ENCODE measurements at places on chromosomes 2 and 18.

DNA sequence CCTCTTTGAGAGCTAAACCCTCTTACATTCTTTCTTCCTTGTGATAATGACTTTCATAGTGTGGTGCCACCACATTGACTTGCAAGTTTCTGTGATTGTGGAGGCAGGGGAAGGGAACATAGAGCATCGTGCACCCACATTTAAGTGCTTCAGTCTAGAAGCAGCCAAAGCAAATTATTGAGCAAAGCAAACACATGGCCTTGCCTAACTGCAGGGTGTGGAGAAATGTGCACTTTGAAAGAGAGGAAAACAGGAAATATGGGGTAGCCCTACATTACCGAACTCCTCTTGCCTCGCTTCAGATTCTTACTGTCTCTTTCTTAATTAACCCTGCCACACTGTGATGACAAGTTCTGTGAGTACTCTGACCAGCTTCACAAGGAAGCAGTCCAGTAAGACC, 814.6 kb downstream of the SLC4A3 start:
- no peak for DNase-seq

DNA sequence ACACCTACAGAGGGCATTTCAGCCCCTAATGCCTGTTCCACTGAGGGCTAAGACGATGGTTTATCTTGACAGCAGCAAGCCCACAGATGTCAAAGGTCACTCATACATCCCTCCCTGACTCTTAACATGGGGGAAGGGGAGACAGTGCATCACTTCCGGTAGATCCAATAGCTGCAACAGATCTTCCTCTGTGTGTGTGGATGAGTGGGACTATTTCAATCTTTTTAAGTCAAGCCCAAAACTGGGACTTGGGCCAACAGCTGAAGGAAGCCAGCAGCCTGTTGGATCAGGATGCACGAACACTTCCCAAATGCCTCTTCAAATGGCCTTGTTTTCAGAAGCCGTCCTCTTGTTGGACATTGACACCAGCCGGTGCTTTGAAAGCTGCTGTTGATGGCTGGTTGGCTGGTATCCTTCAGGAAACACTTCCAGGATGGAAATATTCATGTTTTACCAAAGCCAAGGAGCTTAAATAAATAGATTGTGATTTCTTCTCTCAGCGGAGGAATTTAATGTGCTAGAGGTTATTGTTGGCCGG, 59.2 kb downstream of the IL1R2 start:
- DNase-seq, result no peak

DNA sequence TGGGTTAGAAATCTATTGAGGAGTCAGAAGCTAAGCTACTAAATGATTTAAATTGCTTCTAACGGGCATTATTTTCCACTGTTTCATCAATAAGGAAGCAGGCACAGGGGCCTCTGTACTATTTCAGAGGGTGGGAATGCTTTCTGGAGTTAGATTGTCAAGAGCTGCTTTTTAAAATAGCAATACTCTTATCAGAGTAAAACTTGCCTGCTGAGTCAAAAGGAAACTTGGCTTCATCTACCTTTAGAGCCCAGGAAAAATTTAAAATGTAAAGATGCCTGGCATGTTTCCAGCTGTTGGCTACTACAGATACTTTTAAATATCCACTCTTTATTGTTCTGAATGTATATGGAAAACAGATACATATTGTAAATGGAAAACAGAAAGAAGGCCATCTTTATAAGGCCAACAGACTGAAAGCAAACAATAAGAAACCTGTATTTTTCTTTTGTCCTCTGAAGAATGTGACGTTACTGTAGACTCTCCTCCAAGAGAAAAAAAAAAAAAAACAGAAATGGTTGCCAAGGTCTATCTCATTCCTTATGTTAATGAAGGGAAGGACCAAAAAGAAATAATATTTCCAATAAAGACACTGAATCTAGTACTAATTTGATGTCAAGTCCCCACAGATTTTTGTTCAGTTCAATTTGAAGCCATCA, 79.1 kb downstream of the FIGN start:
- DNase-seq, result no peak

GRCh38 chr18:58861353-58861752, 3.3 kb upstream of the ZNF532 start:
- no peak for DNase-seq

DNA sequence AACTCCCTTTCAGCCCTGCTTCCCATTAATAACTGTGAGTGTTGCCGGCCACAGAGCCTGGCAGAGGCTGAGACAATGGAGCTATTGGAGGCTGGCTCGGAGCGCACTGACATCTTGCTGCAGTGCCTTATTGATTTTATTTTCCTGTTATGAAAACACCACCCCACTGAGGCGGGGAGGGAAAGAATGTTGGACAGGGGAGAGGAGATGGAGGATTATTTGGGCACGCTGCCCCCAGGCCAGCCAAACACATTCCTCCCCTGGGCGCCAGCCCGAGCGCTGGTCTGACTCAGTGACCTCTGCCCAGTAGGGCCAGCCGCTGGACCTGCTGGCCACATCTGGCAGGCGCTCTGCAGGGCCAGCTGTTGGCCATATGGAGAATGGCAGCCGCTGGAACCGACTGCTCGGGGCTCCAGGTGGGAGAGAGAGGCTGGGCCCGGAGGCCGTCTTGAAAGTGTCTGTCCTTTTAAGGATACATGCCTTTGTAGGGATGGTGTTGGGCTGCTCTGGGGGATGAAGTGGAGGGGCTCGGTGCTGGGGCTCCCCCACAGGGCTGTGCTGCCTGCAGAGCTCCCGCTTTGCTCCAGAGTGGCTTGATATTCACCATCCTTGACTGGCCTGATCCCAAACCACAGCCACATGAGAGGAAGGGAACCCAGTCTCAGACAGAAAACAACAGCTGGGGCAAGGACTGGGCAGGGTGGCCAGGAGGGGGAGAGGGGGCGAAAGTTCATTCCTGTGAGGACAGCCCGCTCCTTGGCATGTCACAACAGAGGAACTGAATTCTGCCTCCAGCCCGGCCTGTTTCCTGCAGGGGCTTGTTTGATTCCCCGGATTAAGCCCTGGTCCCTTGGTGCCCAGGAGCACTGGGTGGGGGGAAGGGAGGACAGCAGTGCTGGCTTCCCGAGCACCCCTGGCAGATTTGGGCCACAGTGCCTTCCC, 179.0 kb downstream of the KLHL29 start:
- DNase-seq, result no peak

DNA sequence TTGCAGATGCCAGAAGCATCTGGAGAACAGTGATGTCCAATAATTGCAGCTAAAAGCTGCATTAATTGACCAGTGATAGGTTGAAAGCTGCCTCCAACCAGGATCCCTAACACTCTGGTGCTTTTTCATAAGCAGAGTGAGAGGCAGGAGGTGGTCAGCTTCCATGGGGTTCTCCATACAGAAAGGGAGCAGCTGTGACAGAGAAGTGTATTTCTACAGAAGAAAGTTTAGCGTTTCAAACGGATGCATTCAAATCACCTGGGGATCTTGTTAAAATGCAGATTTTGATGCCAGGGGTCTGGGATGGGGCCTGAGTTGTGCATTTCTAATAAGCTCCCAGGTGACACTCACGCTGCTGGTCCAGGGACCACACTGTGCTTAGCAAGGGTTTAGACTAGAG, 216.5 kb upstream of the NRP2 start:
- no peak for DNase-seq

DNA sequence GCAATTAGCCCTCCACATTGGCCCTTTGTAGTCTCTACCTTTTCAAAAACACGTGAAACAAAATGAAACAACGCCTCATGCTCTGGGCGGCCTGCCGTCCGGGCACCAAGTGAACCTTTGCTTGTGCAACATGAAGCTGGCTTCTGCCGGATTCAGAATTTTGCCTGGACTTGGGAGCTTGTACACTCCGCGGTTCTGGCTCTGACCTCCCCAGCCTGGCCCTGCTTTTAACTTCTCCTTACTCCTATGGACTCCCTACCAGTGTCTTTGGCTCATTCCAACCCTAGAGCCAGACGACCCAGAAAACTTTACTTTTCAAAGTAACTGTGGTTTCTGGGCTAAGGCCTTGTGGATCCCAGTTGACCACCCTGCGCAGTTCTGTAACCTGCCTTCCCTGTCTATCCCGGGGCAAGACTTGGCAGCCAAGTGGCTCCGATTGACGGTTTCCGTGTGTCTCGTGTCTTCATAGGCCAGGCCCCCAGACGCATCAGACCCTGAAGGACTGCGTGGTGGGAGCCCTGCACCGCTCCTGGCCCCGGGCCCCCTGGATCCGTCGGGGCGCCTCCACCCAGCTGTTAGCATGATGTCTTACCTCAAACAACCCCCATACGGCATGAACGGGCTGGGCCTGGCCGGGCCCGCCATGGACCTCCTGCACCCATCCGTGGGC, 1.9 kb downstream of the OTX1 start:
- DNase-seq, result no peak

- DNase-seq, result no peak
Observed at GRCh38 chr2:3229221-3229620, 148.4 kb downstream of the EIPR1 start.
